ENCODE measurements at places on chromosomes 7 and 10. TPM values are rescaled to one million over a fixed set of nuclear protein-coding genes. Genes with fewer than 3 reads are reported as not detected.

The EPO gene
- 0.41 TPM for polyA plus RNA-seq

The CASP7 gene
- 8.9 TPM for polyA plus RNA-seq

The SAP25 gene
- polyA plus RNA-seq: 4.2 TPM

The MUC12 gene
- polyA plus RNA-seq: 0.73 TPM

The FAM180A gene
- not detected for polyA plus RNA-seq

The AOAH gene
- not detected for polyA plus RNA-seq

The LRIT1 gene
- polyA plus RNA-seq: not detected

The FXYD4 gene
- not detected for polyA plus RNA-seq

DNA sequence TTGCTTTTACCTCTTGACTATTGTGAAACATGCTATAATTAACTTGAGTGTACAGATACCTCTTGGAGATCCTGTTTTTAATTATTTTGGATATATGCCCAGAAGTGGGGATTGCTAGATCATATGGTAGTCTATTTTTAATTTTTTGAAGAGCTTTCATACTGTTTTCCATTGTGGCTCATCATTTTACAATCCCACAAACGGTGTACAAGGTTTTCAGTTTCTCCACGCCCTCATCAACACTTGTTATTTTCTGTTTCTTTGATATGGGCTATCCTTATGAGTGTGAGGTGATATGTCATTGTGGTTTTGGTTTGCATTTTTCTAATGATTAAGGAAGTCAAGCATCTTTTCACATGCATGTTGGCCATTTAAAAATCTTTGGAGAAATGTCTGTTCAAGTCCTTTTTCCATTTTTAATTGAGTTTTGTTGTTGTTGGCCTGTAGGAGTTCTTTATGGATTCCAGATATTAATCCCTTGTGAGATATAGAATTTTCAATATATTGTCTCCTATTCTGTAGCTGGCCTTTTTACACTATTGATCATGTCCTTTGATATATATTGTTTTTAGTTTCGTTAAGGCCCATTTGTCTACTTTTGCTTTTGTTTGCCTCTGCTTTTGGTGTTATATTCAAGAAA is 7.5 kb downstream of the AGK start:
- no peak for DNase-seq

DNA sequence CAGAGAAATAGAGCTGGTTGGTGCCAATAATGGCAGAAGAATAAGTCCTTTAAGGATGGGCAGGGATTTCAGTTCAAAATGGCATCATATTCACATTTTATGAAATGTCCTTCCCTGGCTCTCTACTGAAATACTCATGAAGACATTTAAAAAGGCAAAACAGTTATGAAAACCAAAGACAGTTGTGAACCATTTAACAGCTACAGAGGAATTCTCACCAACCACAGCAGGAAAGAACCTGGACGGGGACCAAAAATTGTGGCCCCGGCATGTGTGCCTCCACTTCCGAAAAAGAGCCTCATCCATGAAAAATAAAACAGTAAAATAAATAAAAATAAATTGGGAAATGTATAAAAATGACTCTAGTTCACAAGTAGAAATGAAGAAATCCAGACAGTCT is 539.5 kb downstream of the SUGCT start:
- no peak for DNase-seq

DNA sequence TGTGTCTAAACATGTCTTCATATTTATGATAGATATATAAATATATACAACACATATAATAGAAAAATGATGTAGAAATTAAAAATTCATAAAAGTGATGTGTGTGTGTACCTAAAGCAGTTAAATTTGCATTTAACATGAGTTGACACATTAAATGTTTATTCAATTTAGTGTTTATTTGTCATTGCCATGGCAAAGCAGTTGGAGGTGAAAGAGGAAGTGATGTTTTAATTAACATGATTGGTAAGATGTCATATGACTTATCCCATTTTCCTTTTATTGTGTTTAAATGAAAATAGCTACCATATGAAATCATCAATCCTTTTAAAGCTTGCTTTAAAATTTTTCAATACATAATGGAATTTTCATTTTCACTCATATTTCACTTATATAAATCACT is 452.6 kb downstream of the SUGCT start:
- no peak for DNase-seq

- no peak for DNase-seq
Measured at GRCh38 chr7:26185131-26185843, 15.3 kb downstream of the HNRNPA2B1 start.

- no peak for DNase-seq
Measured at GRCh38 chr7:69674701-69675182, 76.5 kb downstream of the AUTS2 start.

- no peak for DNase-seq
Measured at GRCh38 chr7:134996097-134996550, 9.8 kb downstream of the AGBL3 start.

GRCh38 chr10:110502851-110503301 is 5.2 kb downstream of the DUSP5 start:
- DNase-seq: no peak

DNA sequence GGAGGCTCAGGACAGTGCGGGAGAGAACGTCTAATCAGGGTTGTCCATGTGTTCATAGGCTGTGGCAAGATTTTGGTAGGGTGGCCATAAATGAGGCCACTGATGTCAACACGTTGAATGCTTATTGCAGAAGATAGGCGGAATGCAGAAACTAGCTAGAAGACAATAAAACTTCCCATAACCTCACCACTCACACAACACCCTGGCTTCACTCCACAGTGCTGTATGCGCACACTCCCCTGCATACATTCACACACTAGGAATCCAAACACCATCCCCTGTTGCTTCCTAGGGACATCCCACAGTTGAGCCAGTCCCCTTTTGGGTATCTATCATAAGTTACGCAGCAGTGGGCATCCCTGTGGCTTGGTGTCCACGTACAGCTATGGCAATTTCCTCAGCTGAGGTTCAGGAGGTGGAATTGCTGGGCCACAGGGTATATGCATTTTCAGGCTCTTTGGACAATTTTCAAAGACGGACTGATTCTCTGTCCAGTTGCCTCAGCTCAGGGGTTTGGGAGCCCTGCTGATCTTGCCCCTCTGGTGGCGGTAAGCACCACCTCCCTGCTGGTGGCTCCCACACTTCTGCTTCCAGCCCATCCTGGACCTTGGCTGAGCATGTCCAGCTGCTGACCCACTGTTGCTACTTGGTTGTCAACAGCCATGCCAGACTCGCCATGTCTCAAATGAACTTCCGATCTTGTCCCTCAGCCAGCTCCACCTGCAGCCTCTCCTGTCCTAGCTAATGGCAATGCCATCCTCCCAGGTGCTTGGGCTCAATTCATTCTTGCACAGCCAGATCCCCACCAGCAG is 36.4 kb downstream of the CDH23 start:
- DNase-seq: no peak

- no peak for DNase-seq
Measured at GRCh38 chr10:24814568-24815313, 91.1 kb upstream of the ARHGAP21 start.

- DNase-seq: no peak
Measured at GRCh38 chr10:118449521-118449920, 107.4 kb upstream of the FAM204A start.

DNA sequence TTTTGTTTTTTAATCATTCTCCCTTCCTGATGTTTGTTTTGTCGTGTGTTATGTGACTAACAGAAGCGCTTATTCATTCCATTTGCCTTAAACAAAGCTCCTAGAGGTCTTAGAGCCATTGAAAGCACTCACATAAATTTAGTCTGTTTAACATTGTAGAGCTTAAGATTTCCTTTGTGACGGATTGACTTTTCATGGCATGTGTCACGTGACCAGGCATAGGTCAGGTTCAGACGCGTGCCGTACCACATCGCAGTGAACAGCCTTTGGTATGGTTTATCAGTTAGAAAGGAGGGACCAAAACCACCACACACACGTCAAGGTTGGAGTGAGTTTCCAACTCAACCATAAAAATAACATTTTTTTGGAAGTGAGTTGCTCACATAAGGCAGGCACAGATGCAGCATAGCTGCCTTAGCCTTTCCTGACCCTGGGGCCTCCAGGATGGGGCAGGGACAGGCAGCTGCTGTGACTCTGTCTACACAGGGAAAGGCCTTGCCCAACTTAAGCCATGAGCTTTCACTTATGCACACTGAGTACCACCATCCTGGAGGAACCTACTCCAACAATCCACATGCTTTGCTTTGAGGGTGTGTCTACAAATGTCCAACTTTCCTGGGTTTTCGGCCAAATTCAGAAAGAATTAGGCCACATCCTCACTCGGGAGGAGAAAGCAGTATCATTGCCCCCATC is 55.5 kb downstream of the WDFY4 start:
- DNase-seq: no peak

GRCh38 chr10:10794046-10794445 is 223.6 kb upstream of the CELF2 start:
- no peak for DNase-seq

DNA sequence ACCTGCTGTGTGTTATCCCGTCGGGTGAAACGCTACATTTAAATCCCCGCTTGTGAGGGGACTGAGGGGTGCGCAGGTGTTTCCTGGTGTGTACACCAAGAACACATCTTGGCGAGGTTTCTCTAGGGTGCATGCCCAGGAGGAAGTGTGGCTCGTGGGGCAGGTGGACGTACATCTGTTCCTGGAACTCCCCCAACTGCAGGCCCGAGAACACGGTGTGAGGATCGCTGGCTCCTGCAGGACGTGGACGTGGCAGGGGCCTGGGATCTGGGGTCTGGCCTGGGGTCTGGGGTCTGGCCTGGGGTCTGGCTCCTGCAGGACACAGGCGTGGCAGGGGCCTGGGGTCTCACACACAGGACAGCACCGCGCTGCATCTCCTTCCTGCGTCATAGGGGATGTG is 10.1 kb downstream of the KNDC1 start:
- DNase-seq: no peak

DNA sequence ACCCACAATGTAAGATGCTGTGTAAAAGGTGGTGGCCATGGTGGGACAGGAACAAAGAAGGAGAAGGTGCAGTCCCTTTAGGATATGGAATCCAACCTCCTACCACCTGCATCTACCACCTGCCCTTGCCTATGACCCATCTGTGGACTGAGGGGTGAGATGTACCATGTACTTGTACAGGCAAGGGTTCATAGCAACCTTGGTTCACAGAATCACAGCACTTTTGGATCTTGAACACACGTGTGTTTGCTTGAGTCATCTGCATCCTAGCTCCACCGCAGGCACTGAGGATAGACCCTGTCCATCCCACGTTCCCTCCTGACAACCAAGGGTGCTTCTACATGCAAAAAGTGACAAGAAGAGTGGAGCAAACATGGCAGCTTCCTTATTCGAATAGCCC is 162.3 kb downstream of the GFRA1 start:
- no peak for DNase-seq

DNA sequence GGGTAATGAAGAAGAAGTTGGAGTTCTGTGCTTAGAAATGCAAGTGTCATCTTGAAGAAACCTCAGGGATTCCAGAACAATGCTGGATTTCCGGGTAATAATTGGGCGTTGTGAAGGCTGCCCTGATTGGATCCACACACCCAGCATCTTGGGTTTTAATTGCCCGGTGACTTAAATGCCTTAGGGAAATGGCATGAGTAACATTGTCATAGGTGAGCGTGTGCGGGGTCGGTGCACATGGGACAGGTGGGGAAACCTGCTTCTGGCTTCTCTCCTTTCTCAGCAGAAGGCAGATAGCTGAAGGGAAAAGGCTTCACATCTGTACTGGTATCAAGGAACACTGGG is 15.2 kb upstream of the CAMK1D start:
- no peak for DNase-seq

DNA sequence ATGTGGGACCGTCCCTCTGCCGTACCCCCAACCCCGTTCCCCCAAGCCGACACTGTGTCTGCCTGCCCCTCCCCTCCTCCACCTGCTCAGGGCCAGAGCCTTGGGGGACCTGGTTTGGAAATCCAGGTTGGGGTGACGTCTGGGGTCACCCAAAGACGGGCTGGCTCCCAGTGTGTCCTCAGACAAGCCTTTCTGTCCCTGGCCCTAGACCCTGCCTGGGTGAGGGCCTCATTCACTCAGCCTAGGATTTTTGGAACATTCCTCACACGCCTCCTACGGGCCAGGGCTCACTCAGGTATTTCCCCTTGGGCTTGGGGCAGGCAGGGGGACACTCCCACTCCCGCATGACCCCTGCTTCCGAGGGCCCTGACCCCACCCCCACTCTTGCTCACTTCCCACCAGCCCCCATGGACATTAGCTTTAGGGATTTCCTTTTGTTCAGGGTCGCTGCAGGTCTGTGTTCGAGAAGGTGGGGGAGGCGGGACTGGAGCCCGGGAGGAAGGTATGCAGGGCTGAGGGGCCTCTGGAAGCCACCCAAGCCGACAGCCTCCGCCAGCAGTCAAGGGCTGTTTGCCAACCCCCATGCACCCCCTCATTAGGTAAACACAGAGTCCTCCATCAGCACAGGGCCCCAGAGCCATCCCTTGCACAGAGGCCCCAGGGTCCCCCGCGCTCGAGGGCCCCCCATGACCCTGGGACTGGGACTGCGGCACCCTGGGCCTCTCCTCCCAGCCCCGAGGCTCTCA is 35.1 kb downstream of the PDGFA start:
- DNase-seq: no peak

DNA sequence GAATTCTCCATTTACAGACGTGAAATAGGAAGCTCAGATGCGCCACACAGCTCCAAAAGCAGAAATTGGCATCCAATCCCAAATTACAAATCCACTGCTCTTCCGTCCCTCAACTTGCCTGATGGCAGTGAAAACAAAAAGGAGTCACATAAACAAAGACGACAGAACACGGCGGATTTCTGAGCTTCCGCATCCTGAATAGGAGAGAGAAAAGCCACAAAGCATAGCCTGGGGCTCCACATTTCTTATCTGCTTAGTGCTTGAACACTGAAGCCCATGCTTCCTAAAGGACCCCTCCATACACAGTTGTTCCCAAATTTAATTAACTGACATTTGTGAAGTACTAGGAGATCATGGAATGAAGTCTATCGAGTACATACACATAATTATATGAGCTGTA is 32.6 kb downstream of the BEND7 start:
- no peak for DNase-seq

DNA sequence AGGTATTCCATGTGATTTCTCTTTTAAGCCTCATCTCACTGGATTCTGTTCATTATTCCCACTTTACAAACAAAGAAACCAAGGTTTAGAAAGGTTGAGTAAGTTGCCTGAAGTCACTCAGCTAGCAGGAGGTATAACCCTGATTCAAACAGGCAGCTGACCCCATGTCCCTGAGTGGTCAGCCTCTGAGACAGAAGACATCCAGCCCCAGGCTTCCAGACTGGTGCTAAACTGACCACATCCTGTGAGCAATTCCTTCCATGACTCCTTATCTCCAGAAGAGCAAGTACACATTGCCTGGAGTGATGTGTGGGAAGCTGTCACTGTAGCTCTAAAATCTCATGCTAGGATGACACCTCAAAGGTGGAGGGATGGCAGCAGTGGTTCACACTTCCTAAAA is 3.7 kb downstream of the PLPP4 start:
- DNase-seq: peak; percentile 12

GRCh38 chr7:148135116-148135515 is 455.4 kb upstream of the C7orf33 start:
- no peak for DNase-seq

GRCh38 chr7:30992414-30992813 is 28.7 kb downstream of the GHRHR start:
- DNase-seq: no peak

- no peak for DNase-seq
Measured at GRCh38 chr10:131825150-131825848, 75.5 kb upstream of the PPP2R2D start.
